ENCODE measurements at places on chromosomes 16 and 17.
A peak's percentile ranks its signal among the peaks of the same experiment; 100 is the strongest.

GRCh38 chr17:48592577-48592976 is 1.0 kb downstream of the HOXB5 start:
- no peak for DNase-seq

DNA sequence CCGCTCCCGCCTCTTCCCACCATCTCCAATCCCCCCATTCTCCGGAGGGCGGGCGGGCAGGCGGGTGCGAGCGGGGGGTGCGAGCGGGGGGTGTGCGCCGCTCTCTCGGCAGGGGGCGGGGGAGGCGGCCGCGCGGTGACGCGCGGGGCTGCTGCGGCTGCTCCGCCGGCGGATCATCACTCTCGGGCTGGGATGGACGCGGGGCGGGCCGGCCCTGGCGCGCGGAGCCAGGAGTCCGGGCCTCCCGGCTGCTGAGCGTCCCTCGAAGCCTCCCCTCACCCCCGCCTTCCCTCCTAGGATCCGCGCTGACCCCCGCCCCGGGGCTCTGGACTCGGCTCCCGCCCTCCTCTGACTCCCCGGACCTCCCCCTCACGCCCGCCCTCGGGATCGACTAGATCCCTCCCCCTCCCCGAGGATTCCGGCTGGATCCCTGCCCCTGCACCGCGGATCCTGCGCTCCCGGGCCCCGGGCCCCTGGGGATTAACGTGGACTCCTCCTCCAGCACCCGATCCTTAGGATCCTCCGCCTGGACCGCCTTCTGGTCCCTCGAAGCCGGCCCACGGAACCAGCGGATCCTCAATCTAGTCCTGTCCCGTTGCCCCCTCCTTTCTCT is 946 bp upstream of the TMEM256 start:
- DNase-seq, result peak; percentile 64

- no peak for DNase-seq
Measured at GRCh38 chr16:29726845-29727377, 18.9 kb downstream of the C16orf54 start.

- DNase-seq, result no peak
Measured at GRCh38 chr16:88888057-88888456, 21.6 kb upstream of the PABPN1L start.

DNA sequence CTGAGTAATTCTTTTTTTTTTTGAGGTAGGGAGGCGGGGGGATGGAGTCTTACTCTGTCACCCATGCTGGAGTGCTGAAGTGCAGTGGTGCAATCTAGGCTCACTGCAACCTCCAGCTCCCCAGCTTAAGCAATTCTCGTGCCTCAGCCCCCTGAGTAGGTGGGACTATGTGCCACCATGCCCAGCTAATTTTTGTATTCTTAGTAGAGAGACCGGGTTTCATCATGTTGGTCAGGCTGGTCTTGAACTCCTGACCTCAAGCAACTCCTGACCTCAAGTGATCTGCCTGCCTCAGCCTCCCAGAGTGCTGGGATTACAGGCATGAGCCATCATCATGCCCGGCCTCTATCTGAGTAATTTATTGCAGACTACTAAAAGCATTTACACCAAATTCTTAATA is 19.4 kb downstream of the KPNB1 start:
- DNase-seq, result no peak

GRCh38 chr17:74212209-74212912 is 1.0 kb upstream of the TTYH2 start:
- DNase-seq, result peak; percentile 36

DNA sequence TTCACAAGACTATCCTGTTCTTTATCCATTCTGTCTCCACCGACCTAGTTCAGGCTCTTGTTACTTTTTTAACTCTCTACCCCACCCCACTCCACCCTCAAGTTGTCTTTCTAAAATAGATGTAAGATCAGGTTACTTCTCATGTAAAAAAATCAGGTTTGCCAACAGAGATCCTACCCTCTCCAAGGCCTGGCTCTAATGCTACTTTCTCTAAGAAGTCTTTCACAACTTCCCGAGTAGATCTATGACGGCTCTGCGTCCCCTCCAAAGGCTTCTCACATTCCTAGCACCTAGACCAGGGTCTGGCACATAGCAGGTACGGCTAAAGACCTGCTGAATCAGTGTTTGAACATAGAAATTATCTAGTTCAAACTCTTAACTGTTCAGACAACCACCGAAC is 14.1 kb upstream of the ITGAE start:
- no peak for DNase-seq

GRCh38 chr17:8935191-8935590 is 30.3 kb downstream of the PIK3R5 start:
- DNase-seq, result no peak

GRCh38 chr17:34721326-34721725 is 141.9 kb downstream of the TMEM132E start:
- DNase-seq, result no peak

DNA sequence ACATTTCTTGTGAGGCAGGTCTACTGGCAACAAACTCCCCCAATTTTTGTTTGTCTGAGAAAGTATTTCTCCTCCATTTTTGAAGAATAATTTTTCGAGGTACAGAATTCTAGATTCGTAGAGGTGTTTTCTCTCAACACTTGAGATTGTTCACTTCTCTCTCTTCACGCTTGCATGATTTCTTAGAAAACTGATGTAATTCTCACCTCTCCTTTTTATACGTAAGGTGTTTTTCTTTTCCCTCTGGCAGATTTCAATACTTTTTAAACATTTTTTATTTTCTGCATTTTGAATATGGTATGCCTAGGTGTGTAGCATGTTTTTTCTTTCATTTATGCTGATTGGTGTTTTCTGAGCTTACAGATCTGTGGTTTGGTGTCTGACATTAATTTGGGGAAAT is 201.5 kb upstream of the AXIN2 start:
- DNase-seq, result no peak

- DNase-seq, result no peak
Measured at GRCh38 chr17:56793531-56793930, 40.2 kb downstream of the C17orf67 start.

All from hepatic stellate cell (primary cell).